Adrenal gland (tissue), 19 donors: ENCODE measurements at places on chromosomes 6 and 20. TPM values are rescaled to one million over a fixed set of nuclear protein-coding genes. Genes with fewer than 3 reads are reported as not detected.

- no peak for DNase-seq
Measured at GRCh38 chr6:23280437-23280836, 711.1 kb downstream of the HDGFL1 start.

FERMT1 gene
- total RNA-seq: 83.7 TPM

DNA sequence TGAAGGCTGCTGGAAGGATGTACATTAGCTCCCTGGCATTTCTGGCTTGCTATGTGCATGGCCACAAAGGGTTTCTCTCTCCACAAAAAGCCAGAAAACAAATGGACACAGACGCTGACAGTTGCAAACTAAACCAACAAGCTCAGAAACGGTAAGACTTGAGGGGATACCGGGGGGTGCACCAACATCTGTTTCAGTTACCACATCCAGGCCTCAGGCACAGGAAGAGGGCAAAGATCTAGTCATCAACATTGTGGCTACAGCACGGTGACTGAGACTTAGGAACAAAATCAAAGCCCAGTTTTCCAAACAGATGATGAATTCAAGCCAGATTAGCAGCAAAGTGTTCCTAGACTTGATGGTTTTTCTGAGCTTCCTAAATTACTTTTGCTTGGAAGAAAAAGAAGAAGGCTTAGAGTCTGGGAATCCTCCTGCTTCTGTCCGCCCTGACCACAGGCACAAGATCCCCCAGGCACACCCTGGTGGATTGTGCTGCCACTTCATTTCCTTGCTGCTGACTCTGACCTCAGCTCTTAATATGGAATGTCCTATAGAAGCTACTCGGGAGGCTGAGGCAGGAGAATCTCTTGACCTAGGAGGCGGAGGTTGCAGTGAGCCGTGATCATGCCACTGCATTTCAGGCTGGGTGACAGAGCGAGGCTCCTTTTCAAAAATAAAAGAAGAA, 54.2 kb upstream of the ADGRF1 start:
- no peak for DNase-seq

GRCh38 chr6:166591961-166592520, 5.6 kb upstream of the RAMACL start:
- no peak for DNase-seq

DNA sequence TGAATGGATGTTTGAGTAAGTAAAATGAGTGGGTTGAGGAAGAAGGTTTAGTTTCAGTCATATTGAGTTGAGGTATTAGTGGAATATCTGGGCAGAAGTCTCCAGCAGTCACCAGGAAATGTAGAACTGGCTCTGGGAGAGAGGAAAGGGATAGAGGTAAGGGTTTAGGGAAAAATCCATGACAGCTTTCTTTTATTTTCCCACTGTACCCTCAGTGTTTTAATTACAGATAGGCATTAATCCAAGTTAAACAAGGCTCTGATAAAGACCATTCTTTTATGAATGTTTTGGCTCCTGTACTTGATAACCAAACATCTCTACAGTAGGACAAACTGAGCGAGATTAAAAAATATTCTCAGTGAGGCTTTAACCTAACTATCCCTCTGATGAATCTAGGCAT, 318.4 kb upstream of the SYNCRIP start:
- DNase-seq: no peak

DNA sequence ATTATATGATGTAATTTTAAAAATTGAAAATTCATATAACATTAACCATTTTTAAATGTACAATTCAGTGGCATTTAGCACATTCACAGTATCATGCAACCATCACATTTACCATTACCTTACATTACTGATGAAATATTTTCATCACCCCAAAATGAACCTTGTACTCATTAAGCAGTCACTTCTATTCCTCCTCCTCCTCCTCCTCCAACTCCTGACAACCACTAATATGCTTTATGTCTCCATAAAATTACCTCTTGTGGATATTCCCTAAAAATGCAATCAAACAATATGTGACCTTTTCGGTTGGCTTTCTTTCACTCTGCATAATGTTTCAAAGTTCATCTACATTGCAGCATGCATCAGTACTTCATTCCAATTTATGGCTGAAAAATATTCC, 45.2 kb downstream of the ZHX3 start:
- DNase-seq: no peak

SYCP2L gene
- not detected for total RNA-seq

GRCh38 chr6:107398001-107398400, 61.4 kb downstream of the PDSS2 start:
- DNase-seq: no peak

BTBD9 gene
- 18.6 TPM for total RNA-seq

GGTLC1 gene
- total RNA-seq: not detected

DNA sequence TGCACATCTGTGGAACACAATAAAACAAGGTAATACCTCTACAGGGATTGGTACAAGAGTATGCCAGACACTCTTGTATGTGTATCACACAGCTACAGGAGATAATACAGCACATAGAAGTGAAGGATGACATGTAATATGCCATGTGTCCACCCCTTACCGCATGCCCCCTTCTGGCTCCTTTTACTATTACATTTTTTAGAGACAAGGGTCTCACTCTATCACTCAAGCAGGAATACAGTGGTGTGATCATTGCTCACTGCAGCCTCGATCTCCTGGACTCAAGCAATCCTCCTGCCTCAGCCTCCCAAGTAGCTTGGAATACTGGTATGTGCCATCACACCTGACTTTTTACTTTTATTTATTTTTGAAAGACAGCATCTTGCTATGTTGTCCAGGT, 4.2 kb upstream of the NCR3 start:
- no peak for DNase-seq

ADAM33 gene
- total RNA-seq: 0.75 TPM

GRCh38 chr6:143637691-143638090, 40.1 kb upstream of the PHACTR2 start:
- DNase-seq: no peak

- no peak for DNase-seq
Measured at GRCh38 chr20:34834459-34834893, 9.0 kb upstream of the NCOA6 start.

- peak; percentile 65 for DNase-seq
Measured at GRCh38 chr20:354298-354977, 7.5 kb downstream of the NRSN2 start.

GPLD1 gene
- total RNA-seq: 0.43 TPM

DNA sequence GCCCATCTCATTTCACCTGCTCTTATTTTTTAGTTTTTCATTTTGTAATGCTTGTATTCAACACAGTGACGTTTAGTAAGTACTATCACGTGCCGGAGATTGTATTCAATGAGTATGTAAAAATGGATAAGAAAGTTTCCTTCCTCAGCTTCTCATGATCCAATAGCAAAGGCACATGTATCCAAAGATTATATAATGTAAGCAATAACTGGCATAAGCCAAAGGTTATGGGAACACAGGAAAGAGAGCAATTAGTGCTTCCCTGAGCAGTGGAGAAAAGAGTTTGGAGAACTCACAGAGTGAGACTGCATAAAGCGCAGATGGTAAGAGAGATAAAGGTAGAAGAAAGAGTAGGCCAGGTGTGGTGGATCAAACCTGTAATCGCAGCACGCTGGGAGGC, 21.8 kb upstream of the LTV1 start:
- DNase-seq: no peak

GRCh38 chr6:97059473-97059872, 134.9 kb downstream of the KLHL32 start:
- DNase-seq: no peak

DNA sequence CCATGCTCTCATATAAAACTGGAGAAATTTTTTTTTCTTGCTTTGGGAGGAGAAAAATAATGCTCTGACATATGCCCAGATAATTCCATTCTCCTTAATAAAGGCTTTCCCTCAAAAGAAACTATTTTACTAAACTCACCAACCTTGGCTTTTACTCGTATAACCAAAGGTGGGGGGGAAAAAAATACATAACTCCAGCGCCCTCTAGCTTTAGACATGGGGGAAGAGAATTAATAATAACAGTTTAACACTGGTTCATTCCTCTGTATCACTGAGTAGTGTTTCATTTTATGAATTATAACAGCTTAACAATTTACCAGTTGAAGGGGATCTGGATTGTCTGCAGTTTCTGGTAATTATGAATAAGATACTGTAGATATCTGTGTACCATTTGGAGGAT, 1226.1 kb downstream of the GRIK2 start:
- DNase-seq: no peak
